Fibroblast of skin of back (primary cell): ENCODE measurements at places on chromosomes 4 and X.
A peak's percentile ranks its signal among the peaks of the same experiment; 100 is the strongest.

- no peak for DNase-seq
Observed at GRCh38 chrX:71910986-71911730, 513 bp downstream of the NHSL2 start.

DNA sequence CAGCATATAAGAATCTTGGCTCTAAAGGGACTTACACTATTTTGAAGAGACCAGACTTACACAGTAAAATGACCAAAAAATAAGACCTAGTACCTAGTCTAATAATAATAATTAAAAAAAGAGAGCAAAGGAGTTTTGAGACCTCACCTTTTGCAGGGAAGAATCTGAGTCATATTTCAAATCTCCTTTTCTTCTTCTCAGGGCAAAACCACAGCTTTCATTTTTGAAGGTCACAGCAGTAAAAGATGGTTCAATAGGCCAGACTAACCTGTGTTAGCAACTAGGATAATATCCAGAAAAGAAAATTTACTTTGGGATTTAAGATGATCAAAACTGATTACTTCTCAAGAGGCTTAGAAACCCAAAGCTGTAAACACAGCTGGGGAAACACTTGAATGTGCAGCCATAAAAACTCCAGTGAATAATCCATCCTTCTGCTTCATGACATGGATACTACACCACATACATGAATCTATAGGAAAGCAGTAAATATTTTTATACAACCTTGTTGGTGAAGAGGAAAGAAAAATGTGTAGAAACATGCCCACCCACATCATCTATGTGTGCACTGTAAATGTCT is 25.9 kb upstream of the LNX1 start:
- no peak for DNase-seq

- peak; percentile 80 for DNase-seq
Observed at GRCh38 chr4:8185295-8185694, 13.8 kb upstream of the SH3TC1 start.

GRCh38 chr4:165207016-165207430 is 338 bp upstream of the KLHL2 start:
- peak; percentile 13 for DNase-seq

DNA sequence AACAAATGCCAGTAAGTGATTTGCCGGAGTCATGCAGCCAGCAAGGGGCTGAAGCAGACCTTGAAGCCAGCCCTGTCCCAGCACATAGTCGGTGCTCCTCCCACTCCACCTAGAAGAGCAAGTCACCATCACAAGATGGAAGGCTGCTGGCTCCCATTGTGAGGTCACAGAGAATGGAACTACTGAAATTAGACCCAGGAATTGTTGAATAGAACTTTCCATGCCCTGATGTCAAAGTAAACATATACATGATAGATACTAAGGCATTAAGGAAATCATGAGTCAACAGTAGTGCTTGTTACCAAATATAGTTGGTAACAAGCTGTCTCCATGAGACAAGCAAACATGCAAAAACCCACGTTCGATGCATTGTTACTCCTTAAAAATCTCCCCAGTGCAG is 177.1 kb upstream of the MID1 start:
- DNase-seq: peak; percentile 45

DNA sequence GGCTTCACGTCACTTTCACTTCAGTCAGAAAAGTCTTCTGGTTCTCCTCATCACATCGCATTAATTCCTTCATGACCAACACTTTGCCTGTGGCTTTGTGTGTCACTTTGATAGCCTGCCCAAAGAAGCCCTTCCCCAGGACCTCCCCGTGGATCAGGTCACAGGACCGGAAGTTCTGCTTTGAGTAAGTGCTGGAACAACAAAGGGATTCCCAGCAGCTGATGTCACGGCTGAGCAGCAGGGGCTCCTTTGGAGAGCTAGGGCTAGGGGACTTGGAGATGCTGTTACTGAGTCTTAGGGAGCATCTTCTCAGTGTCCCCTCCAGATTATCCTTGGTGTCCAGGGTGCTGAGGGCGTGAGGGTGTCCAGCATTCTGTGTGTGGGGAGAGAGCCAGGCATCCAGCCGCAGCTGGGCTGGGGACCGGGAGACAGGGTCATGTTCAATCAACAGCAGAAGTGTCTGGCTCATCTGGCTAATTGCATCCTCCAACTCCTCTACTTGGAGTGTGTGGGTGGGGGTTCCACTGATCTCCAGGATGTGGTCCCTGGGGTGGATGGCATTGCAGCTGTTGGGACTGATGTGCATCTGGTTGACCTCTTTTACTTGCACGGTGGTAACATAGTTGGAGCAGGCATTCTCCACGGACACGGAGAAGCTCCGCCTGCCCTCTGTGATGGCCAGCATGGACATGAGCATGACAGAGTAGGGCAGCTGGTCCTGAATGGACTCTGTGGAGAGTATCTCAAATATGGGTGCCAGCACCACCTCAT is 39.2 kb upstream of the ARHGAP6 start:
- peak; percentile 71 for DNase-seq

- DNase-seq: no peak
Observed at GRCh38 chr4:42306221-42307109, 90.8 kb upstream of the SHISA3 start.

- DNase-seq: no peak
Observed at GRCh38 chr4:73609706-73610105, 10.5 kb downstream of the RASSF6 start.
